Trophoblast cell (in vitro differentiated cells and primary cell): ENCODE measurements at places on chromosomes 16 and 17.

- no peak for DNase-seq
These were observed 158.9 kb upstream of the CNTNAP4 start for GRCh38 chr16:76118344-76118743.

- no peak for DNase-seq
These were observed 23.3 kb downstream of the ELAC2 start for GRCh38 chr17:12994341-12995074.

DNA sequence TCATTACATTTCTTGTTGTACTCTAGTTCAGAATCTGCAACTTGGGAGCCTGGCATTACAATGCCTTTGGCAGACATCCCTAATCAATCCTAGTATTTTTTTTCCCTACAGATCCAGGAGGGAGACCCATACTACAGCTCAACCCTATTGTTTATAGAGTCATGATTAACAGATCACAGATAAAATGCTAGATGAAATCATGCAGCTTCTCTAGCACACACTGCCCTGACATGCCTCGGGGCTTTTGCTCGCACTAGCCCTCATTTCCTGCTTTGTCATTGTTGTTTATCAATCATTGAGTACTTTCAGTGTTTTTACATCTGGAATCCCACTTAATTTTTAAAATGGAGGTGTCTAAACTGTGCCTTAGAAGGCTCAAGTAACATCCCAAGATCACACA lies 412.5 kb downstream of the CA10 start:
- peak; percentile 71 for DNase-seq

DNA sequence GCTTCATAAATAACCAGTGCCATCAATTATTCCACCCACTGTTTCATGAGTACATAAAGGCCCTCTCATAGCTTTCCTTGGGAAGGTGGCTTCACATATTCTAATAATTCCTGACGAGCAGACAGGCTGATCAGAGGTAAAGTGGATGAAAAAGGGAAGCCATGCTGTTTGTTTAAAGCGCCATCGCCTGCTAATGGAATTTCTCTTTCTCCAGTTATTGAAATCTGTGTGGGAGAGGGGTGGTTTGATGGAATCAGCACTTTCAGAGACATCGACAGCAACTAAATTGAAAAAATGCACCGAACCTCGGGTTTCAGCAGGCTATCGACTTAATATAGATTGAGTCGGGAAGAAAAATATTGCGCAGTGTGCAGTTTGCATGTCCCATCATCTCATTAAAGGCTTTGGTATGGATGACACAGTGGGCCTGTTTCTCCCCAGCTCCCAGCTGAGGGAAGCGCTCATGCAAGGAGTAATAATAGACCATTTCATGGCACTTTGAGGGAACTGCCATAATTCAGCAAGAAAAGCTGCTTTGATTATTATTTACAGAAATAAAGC lies 472.1 kb downstream of the RBFOX1 start:
- DNase-seq, result no peak

- peak; percentile 59 for DNase-seq
These were observed 470 bp upstream of the CDK3 start for GRCh38 chr17:76000016-76000754.

- DNase-seq, result peak; percentile 49
These were observed 21.2 kb downstream of the SOCS3 start for GRCh38 chr17:78338486-78339259.
